ENCODE measurements at places on chromosomes 11 and 22. TPM values are rescaled to one million over a fixed set of nuclear protein-coding genes. Genes with fewer than 3 reads are reported as not detected.

The FADS2 gene
- 25.7 TPM for total RNA-seq

The TSSK2 gene
- not detected for total RNA-seq

The SIK2 gene
- total RNA-seq, result 16.3 TPM

The SCGB1A1 gene
- not detected for total RNA-seq

DNA sequence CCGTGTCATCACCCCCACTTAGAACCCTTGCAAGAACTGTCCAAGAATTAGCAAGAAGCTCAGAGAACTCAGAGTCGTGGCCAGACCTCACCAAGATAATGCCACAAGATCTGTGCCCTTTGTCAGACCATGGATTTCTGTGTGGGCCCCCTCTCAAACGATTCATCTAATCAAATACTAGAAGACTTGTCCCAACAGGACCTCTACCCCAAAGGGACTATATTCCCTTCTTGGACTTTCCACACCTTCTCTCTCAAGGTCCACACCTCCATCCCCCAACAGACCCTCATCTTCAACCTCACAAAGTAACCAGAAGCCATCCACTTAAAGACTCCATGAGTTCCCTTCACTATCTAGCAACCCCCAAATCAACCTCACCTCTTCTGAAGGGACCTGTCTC is 2.8 kb downstream of the POLR3H start:
- no peak overlapping the region for H3K4me3 ChIP-seq
- no peaks in the 10 kb centered on the region for H3K27me3 ChIP-seq
- H3K4me1 ChIP-seq, result peaks cover 36% of the 10 kb centered on the region

DNA sequence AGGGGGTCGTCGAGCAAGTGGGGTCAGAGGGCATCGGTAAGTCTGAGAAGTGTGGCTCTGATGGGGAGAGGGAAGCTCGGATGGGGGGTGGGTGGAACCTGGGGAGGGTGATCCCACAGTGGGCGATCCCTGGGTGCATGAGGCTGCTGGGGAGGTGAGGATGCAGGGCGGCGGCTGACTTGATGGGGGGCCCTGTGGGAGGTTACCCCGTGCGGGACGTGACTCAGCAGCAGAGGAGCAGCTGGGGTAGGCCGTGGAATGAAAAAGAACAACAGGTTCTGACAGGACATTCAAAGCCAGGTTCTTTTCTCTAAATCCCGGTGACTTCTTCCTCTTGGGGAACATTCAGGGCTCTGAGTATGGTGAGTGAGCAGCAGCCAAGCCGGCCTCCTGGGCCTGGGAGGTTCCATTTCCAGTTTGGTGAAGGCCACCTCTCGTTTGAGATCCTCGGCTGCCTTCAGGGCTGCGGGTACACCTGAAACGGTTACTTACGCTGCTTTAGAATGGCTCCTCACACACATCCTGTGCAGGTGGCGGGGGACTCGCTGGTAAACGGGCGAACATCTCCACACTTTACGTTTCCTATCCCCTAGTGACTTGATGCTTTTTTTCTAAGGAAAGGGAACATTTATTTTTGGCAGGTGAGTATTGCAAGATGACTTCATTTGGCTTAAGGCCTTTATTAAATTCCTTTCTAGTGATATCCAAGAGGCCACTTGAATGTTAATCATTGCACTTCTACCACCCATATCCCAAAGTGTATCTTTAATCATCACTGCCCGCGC is 278.2 kb downstream of the TBC1D22A start:
- no peak overlapping the region for H3K4me3 ChIP-seq
- no peak overlapping the region for H3K27ac ChIP-seq
- no peaks in the 10 kb centered on the region for H3K4me1 ChIP-seq
- no peak for DNase-seq
- H3K27me3 ChIP-seq, result no peaks in the 10 kb centered on the region

GRCh38 chr22:28703436-28703835 is 23.8 kb upstream of the TTC28 start:
- H3K36me3 ChIP-seq, result no peaks in the 10 kb centered on the region
- H3K27me3 ChIP-seq, result no peaks in the 10 kb centered on the region
- H3K4me3 ChIP-seq, result no peak overlapping the region
- no peak overlapping the region for H3K27ac ChIP-seq

- DNase-seq, result no peak
- H3K4me3 ChIP-seq, result no peak overlapping the region
- no peaks in the 10 kb centered on the region for H3K36me3 ChIP-seq
- H3K27ac ChIP-seq, result no peak overlapping the region
- peaks cover 36% of the 10 kb centered on the region for H3K27me3 ChIP-seq
Observed at GRCh38 chr22:19686946-19687345, 27.4 kb upstream of the SEPTIN5 start.

DNA sequence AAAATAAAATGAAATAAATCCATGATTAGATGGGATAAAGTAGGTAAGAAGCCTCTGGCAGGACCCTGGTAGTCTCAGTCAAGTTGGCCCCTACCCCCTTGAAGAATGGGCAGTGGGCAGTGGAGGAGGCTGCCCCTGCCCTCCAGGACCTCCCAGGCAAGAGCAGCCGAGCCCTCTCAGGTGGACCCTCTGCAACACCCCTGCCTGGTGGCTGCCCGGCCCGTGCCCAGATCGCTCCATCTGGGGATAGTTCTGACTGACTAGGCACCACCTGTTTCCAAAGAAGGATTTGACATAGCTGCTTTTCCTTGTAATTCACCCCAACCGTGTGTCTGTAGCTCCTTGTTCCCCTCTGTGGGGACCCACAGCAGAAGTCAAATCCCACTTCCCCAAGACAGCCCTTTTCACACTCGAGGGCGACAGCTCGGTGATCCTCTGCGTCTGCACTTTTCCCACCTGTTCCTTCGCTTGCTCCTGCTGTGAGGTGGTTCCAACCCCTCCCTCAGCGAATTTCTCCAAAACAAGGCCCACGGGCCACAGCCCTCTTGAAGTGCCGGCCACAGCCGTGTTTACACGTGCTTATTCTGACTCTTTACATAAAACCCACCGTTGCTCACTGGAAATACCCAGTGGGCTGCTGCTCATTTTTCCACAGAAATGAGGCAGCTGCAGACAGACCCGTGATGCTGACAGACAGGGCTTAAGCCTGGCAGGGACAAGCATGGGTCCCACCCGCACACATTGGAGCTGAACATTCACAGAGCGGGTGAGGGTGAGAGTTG is 5.5 kb upstream of the TMPRSS13 start:
- no peaks in the 10 kb centered on the region for H3K36me3 ChIP-seq
- no peak overlapping the region for H3K4me3 ChIP-seq
- no peak for DNase-seq
- peaks cover 4% of the 10 kb centered on the region for H3K27me3 ChIP-seq

GRCh38 chr11:100757646-100758045 is 70.6 kb downstream of the ARHGAP42 start:
- DNase-seq, result no peak
- no peaks in the 10 kb centered on the region for H3K36me3 ChIP-seq
- H3K27ac ChIP-seq, result no peak overlapping the region
- H3K27me3 ChIP-seq, result no peaks in the 10 kb centered on the region
- H3K4me1 ChIP-seq, result peaks cover 76% of the 10 kb centered on the region
- no peak overlapping the region for H3K4me3 ChIP-seq

- H3K27ac ChIP-seq, result no peak overlapping the region
- peaks cover 10% of the 10 kb centered on the region for H3K4me1 ChIP-seq
- peak; percentile 27 for DNase-seq
Observed at GRCh38 chr11:66559142-66559865, 9.1 kb downstream of the CTSF start.

- no peak overlapping the region for H3K4me3 ChIP-seq
- H3K36me3 ChIP-seq, result no peaks in the 10 kb centered on the region
- no peak overlapping the region for H3K27ac ChIP-seq
- no peaks in the 10 kb centered on the region for H3K4me1 ChIP-seq
- no peak for DNase-seq
Observed at GRCh38 chr11:26187639-26188038, 144.3 kb upstream of the ANO3 start.
